Stimulated activated CD4-positive, alpha-beta T cell treated with anti-CD3 and anti-CD28 coated beads, Interleukin-4, amount 100 ng/mL, for 4 hours (primary cell): ENCODE measurements at places on chromosomes 2 and 18.
A peak's percentile ranks its signal among the peaks of the same experiment; 100 is the strongest.

DNA sequence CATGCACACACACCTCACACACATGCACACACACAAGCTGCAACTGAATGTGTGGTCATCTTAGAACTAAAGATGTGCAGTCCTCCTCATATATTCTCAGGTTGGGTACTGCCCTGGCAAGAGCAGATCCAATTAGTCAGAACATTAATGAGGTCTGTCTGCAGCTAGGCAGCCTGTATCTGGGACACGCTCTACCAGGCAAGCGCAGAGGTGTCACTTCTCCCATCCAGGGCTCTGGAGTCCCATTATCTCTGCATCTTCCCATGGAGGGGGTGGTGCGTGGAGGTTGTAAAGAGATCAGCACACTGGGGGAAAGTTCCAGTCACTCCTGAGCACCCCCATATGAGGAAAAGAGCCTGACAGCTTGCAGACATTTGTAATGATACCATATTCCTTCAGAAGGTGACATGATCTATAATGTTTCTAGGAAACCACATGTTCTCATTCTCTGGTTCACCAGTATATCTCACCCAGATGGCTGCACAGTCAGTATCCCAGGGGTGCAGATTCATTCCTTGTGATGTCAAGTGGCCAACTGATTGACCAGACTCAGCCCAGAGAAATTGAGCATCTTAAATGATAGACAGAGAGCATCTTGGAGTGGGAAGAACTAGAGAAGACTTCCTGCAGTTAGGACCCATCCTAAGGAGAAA is 95.4 kb downstream of the RTN4 start:
- no peak for DNase-seq

DNA sequence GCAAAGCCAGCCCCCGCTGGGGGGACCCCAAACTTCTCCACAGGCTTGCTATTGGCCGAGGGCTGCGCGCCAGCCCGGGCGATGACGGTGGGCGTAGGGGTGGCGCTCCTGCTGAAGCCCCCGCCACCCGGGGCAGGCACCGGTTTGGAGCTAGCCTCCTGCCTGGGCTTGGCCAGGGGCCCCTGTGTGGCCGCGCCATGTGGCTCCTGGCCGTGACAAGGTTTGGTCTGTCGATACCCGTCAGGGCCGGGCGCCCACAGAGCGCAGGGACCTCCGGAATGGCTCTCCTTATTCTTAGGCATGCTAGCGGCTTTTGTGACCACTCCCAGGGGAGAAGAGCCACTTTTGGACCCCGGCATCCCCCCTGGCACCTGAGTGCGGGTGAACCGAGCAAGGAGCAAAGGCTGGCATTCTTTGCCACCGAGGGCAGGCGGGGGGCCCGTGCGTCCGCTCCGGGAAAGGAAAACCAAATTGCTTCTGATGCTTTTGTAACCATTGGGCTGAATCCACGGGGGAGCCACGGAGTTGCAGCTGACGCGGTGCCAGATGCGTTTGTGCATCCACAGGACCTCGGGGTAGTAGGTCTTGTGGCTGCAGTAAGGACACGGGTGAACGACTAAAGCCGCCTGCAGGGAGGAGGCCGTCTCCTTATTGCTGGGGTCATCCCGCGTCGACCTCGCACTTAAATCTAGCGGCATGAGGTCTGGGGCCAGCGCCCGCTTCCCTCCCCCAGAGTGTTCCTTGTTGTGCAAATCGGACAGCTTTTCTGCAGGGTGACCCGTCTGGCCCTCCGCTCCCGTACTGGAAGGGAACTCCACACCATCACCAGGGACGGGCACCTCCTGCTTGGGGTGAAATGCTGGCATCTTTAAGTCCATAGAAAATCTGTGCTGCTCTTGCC is 115.6 kb downstream of the ZNF516 start:
- DNase-seq = no peak

DNA sequence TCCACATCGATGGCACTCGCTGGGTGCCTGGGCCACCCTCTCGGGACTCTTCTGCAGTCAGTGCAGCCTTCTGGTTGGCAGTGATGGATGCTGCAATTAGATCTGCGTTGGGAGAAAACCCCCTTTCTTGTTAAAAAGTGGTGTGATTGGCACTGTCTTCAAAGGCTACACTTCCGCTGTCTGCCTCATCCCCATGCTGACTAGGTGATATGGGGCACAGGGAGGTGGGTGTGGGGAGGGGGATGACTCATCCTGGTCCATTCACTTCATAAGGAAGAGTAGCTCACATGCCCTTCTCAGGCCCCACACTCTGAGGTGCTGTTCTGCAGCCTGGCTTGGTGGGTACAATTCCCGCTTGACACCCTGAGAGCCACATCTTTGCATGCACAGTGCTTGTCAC is 77.4 kb downstream of the THNSL2 start:
- peak; percentile 5 for DNase-seq

DNA sequence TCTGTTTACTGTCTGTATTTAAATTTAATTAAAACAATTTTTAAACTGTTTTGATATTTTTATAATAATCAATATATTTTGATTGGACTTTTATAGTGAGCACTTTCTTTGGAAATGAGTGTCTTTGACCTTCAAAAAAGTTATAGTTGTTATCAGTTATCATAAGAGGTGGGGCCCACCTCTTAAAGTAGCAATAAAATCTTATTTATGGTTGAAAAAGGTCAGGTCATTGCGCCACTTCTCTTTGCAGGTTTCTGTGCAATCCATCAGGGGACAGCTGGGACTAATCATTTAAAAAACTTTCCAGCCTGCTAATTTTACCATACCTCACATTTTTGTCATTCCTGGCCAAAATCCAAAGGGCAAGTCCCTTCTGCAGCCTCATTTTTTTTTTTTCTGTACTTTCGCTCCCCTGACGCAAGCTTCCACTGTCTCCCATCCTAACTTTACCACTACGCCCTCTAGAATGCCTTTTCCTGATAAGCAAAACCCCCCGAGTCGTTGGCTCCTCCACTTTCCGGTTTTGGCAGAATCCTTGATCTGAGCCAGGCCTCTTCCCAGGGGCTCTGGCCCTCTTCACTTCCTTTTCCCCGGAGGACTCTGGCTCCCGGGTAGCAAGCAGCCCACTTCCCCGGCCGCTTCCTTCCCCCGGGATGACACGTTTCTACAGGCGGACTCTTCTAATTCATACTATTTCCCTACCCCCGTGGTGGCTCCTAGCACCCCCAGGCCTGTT is 1.1 kb upstream of the SEH1L start:
- DNase-seq = no peak

DNA sequence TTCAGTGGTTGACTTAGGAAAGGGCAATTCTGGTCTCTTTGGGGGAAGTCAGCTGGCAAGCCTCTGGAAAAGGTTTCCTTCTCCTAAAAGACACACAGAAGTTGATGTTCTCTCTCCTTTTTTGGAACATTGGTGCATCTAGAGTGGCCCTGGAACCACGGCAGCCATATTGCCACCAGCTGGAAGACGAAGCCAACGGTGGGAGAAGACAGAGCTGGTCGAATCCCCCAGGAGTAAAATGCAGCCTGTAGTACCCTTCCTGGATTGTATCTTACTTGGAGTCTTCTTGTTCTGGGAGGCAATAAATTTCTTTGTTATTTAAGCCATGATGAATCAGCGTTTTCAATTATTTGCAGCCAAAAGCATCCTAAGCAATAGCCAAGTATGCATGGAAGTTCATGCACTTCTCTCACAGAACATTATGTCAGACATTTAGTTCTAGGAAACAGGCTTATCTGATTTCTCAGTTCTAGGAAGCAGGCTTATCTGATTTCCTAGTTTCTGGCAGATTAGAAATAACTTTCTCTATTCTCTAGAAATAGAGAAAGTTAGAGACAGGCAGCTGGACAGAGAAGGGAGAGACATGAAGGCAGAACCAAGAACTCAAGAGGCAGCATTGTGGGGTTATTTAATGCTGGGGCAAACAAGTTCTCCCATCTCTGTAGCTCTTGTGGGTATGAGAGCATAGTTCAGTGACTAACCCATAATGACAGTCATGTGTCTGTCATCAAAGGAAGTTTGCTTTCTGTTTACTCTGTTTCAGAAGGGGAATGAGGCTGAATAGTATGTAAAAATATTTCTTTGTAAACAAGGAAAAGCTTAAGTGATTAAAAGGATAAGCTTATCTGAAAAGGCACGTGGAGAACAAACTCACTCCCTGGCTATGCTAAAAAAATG is 40.5 kb upstream of the NABP1 start:
- DNase-seq = no peak

- no peak for DNase-seq
Measured at GRCh38 chr2:76998704-76999103, 523.5 kb downstream of the LRRTM4 start.

GRCh38 chr2:88692187-88692586 is 714 bp downstream of the RPIA start:
- DNase-seq = peak; percentile 21

- DNase-seq = no peak
Measured at GRCh38 chr2:147468963-147469362, 375.9 kb upstream of the ACVR2A start.

- no peak for DNase-seq
Measured at GRCh38 chr2:120430957-120431356, 85.0 kb downstream of the INHBB start.
